NCI-H2171 treated with DMSO at 0.1 percent for 48 hours (cell line): ENCODE measurements at places on chromosomes 11 and 22.

GRCh38 chr11:6354651-6355485 is 34.6 kb upstream of the CAVIN3 start:
- DNase-seq: no peak

DNA sequence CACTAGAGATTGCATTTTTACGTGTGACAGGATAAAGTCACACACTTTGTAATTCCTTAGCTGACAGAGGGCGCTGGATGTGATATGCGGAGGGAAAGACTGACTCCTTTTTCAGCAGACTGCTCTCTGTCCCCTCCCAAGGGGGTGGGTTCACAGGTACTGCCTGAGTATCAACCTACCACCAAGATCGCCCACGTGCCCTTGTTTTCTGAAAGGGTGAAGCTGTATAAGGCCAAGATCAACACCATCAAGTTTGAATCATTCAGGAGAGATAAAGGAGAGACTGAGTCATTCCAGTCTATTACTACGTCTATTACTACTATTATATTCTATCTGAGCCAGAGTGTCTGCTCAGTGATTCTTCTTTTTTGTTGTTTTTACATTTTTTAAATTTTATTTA is 30.7 kb downstream of the BUD13 start:
- no peak for DNase-seq

- no peak for DNase-seq
These were observed 60.0 kb upstream of the SORL1-AS1 start for GRCh38 chr11:121512468-121513465.

- DNase-seq: no peak
These were observed 52.0 kb downstream of the AMBRA1 start for GRCh38 chr11:46541593-46542371.

- no peak for DNase-seq
These were observed 12.3 kb upstream of the ASRGL1 start for GRCh38 chr11:62324731-62325556.

GRCh38 chr11:130216591-130217132 is 57.1 kb downstream of the ST14 start:
- no peak for DNase-seq

- DNase-seq: no peak
These were observed 44.9 kb downstream of the IGLL5 start for GRCh38 chr22:22932512-22932941.

- no peak for DNase-seq
These were observed 418.7 kb downstream of the SOX6 start for GRCh38 chr11:15937601-15938120.

DNA sequence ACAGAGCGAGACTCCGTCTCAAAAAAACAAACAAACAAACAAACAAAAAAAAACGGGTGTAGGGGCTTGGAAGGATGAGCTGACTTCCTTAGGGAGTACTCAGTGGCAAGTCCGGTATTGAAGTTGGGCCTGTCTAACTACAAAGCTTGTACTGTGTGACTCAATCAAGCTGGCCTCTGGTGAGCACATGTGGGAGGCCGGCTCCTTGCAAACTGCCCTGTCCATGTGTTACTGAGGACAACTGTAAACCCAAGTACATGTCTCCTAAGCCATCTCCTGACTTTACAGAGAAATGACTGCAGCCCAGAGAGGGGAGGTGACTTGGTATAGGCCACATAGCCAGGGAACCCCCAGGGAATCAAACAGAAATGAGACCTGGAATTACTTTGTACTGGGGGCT is 11.6 kb downstream of the RIBC2 start:
- no peak for DNase-seq

- DNase-seq: no peak
These were observed 419.7 kb upstream of the CNTN5 start for GRCh38 chr11:98600786-98601773.

DNA sequence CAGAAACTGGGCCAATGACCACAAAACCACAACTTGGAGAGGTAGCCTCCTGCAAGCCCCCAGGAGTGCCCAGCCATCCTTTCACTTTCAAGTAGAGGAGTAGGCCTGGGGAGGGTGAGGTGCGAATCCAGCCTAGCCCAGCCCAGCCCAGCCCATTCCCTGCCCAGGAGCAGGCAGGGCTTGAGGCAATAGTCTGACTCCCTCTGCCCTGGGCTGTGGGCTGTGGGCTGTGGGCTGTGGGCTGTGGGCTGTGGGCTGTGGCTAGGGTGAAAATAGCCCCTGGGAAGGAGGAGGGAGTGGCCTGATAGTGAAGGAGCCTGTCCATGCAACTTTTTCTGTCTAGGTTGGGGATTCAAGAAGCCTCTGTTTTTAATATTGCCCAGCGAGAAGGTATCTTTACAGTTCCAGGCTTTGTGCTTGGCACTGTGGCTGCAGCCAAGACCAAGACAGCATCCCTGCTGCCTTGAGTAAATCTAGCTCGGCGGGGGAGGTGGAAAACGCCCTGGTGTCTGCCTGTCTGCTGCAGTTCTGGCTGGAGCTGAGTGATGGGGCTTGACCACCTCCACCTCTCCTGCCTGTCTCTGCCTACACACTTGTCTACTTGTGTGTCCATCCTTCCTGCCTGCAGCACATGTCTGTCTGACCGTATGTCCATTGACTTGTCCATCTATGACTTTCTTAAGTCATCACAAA is 40.7 kb downstream of the LMO1 start:
- DNase-seq: no peak

GRCh38 chr11:26149585-26149984 is 182.3 kb upstream of the ANO3 start:
- DNase-seq: no peak

DNA sequence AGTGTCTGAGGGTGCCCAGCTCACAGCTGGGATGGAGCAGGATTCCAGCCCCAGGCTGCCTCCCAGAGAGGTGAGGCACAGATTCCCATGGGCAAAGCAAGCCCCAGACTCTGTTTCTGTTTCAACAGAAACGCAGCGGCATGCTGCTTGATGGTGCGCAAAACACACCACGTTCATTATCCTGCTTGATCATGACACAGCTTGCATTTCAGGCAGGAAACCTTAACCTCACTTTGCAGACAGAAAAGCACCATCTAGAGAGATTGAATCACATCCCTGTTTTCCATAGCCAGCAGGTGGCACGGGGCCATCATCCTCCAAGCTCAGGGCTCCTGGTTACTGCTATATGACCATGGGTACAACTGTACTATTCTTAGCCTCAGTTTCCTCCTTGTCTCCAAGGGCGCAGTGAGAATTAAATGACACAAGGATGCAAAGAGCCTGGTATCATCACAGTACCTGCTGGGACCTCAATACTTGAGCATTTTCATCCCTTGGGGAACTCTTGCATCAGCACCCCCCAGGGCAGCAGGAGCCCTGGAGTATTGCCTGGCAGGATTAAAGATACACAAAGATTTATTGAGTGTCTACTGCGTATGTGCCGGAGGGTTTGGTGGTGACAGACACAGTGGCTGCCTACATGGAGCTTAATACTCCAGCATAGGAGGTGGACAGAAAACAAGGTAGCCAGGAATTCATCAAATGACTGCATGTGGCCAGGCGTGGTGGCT is 110.0 kb downstream of the TP53I11 start:
- peak; percentile 91 for DNase-seq

DNA sequence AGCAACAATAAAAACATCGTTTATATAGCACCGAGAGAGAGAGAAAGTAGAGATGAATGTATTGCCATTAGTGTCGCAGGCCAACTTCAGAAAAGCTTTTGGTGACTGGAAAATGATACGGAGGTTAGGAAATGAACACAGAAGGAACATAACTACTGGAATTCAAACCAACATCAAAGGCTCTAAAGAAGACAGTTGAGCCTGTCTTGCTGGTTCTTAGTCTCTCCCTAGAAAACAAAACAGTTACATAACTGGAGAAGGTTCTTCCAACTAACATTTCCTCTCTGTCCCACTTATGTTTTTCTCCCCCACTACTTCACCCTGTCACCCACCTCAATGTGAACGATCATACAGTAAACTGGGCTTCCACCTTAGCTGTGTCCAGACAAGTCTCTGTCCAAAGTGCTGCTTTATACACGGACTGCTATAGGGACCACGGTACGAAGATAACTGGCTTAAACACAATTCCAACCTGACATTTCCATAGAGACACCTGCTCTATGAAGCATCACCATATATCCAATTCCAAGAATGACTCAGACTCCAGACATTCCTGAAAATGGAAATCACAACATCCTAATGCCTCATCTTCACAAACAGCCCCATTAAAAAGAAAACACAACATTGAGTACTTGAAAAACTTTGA is 85.2 kb upstream of the ARHGAP32 start:
- no peak for DNase-seq

GRCh38 chr11:60948250-60948649 is 3.7 kb downstream of the SLC15A3 start:
- peak; percentile 93 for DNase-seq

DNA sequence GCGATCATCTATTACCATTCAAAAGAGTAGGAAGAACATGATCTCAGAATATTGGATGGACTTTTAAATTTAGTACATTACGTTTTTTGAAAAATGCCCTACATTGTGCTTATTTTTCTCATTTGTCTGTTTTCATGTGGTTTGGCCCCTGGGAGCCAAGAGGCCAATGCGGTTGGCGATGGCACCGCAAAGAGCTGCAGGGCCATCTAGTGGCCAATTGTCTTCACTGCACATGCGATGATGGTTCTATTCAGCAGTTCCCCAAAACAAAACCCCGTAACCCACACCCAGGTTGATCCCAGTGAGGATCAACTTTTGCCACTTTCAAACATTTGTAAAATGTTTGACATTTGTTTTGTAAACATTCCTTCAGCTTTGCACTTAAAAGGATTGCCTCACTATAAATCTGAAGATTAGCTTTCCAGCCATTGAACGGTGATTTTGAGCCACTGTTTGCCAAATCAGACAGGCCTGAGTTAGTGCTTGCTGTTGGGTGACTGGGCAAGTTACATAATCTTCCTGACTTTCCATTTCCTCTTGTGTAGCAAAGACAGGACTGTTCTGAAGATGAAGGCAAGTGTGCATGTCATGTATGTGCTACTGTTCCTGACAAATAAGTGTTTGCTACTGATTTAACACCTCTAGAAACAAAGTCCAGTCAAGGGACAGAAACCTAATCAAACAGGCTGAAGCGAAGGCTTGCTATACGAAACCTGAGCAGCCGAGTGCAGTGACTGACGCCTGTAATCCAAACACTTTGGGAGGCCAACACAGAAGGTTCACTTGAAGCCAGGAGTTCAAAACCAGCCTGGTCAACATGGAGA is 29.2 kb upstream of the XBP1 start:
- DNase-seq: peak; percentile 51

DNA sequence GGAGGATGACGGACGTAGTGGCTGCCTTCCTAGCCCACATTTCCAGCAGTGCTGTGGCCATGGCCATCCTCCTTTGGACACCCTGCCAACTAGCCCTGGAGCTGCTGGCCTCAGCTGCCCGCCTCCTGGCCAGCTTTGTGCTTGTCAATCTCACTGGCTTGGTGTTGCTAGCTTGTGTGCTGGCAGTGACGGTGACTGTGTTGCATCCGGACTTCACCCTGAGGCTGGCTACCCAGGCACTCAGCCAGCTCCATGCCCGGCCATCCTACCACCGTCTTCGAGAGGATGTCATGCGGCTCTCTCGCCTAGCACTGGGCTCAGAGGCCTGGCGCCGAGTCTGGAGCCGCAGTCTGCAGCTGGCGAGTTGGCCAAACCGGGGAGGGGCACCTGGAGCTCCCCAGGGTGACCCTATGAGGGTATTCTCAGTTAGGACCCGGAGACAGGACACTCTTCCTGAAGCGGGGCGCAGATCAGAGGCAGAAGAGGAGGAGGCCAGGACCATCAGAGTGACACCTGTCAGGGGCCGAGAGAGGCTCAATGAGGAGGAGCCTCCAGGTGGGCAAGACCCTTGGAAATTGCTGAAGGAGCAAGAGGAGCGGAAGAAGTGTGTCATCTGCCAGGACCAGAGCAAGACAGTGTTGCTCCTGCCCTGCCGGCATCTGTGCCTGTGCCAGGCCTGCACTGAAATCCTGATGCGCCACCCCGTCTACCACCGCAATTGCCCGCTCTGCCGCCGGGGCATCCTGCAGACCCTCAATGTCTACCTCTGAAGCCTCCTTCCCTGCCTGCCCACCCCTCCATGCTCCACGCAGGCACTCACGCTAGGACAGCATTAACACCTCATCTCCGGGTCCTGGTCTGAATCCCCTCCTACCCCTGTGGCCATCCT is 1.6 kb downstream of the RNF26 start:
- DNase-seq: no peak

- DNase-seq: no peak
These were observed 114.9 kb downstream of the KCNQ1 start for GRCh38 chr11:2559527-2560311.

DNA sequence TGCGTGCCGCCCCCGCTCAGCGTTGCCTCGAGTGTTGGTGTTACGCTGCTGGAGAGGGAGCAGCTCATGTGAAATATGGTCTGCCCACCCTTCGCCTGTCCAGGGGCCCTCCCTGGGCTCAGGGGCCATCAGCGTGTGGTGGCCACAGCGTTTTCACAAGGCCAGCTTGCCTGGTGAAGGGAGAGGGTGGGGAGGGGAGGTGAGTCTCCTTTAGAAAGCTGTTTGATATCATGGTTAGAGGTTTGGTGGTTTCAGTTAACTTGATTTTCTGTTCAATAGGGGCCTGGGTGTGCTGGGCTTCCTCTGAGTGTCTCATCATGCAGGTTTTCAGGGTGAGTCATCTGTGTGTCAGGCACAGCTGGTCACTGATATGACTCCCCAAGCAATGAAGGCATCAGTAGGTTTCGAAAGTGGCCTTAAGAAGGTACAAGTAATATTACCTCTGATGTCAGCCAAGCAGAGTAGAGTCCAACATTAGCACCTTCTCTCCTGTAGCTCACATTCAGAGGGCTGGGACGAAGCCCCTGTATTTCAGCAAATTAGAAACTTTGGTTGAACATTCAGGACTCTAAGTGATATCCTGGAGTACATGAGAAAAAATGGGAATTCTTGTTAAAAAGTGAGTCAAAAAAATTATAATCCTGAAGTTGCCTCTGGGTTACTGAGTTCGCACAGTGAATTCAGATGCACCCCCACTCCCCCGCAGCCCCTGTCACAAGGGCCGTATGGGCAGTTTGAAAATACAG is 172.5 kb downstream of the TBC1D22A start:
- DNase-seq: no peak

GRCh38 chr22:42451499-42452145 is 19.4 kb upstream of the NFAM1 start:
- DNase-seq: no peak

DNA sequence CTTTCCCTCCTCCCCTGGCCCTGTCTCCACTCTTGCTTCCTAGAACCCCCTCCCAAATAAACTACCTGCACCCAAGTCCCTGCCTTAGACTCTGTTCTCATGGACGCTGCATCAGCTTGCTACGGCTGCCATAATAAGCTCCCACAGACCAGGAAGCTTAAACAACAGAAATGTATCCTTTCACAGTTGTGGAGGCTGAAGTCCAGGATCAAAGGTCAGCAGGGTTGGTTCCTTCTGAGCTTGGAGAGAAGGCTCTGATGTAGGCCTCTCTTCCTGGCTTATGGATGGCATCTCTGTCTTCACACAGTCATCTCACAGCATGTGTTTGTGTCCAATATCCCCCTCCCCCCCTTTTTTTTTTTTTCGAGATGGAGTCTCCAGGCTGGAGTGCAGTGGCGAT is 23.4 kb downstream of the CBX7 start:
- DNase-seq: no peak

DNA sequence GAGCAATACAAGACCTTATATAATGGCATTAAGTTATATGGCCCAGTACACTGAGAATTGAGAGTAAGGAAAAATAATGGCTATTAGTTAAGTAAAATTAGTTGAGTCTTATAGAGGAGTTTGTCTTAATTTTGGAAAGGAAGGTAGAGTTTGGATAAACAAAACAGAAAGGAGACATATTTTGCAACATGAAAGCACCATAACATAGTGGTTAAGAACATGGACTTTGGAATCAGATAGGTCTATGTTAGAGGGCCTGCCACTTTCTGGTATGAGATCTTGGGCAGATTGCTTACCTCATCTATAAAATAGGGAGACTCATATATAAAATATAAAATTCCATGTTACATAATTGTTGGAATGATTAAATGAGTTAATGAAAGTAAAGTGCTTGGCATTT is 68.9 kb downstream of the CSTPP1 start:
- no peak for DNase-seq
